ENCODE measurements at places on chromosomes 2 and 18.

GRCh38 chr2:12001621-12002020 lies 255.2 kb downstream of the LPIN1 start:
- DNase-seq, result no peak

DNA sequence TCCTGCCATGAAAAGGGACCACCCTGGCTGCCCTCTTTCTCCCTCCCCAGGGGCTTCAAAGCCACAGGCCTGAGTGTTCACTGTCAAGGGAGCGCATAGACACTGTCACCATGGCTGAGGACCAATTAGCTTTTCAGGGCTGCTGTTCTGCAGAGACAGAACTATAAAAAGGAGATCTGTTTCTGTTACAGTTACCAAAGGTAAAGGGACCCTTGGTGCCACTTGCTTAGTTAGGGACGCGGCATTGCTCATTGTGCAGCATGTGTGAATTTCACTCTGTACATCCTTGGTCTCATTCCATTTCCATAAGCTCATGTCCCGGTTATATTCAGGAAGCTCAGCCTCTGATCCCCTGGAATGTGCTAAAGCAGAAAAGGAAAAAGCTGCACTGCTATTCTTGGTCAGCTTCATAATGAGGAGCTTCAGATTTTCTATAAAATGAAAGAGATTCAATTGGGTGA lies 55.5 kb upstream of the RNF152 start:
- no peak for DNase-seq

GRCh38 chr2:229712136-229712535 lies 2.2 kb downstream of the DNER start:
- no peak for DNase-seq

GRCh38 chr2:237629739-237630138 lies 2.4 kb downstream of the LRRFIP1 start:
- DNase-seq, result no peak

- no peak for DNase-seq
These were observed 19.6 kb downstream of the CPLX4 start for GRCh38 chr18:59298871-59299270.

DNA sequence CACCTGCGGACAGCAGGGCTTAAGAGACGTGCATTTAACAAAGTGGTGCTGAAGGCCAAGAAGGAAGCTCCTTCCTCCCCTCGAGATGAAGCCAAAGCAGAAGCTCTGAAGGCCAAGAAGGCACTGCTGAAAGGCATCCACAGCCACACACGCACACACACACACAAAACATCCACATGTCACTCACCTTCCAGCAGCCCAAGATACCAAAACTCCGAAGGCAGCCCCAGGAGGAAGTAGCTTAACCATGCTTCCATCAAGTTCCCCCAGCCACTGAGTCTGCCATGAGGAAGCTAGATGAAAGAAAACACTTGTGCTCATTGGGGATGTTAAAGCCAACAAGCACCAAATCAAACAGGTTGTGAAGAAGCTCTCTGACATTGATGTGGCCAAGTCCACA lies 175.7 kb upstream of the POU3F3 start:
- DNase-seq, result no peak

GRCh38 chr2:172836347-172836821 lies 100.7 kb downstream of the RAPGEF4 start:
- no peak for DNase-seq

- DNase-seq, result no peak
These were observed 153.8 kb downstream of the MAP2 start for GRCh38 chr2:209577376-209578357.

DNA sequence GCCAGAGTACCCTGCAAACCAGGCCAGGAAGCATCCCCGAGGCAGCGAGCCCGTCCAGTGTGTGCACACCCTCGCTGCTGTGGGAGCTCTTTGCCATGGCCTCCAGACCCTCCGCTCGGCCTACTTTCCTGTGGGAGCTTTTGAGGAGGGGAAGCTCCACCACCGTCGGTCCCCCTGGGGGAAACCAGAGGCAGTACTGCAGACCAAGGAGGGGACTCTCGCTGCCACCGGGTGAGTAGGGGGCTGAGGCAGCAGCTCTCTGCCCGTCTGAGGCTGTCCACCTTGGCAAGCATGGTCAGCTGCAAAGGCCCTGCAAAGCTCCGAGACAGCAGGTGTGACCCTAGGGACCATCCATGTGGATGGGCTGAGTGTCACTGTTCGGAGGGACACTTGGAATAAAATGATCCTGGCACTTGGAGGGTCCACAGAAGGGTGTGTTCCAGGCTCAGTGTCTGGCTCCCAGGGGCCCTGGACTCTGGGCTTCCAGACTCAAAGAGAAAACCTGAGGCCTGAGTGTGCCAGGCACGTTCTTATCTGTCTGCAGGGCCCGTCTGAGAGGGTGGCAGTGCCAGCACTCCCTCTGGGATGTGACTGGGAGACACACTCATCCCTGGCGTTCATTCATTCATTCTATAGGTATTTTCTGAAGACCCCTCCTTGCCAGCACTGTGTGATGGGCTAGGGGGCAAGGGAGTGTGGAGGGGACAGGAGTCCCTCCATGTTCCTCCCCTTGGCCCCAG lies 282.8 kb upstream of the HS6ST1 start:
- DNase-seq, result no peak

GRCh38 chr18:51068105-51068504 lies 38.1 kb downstream of the SMAD4 start:
- no peak for DNase-seq

DNA sequence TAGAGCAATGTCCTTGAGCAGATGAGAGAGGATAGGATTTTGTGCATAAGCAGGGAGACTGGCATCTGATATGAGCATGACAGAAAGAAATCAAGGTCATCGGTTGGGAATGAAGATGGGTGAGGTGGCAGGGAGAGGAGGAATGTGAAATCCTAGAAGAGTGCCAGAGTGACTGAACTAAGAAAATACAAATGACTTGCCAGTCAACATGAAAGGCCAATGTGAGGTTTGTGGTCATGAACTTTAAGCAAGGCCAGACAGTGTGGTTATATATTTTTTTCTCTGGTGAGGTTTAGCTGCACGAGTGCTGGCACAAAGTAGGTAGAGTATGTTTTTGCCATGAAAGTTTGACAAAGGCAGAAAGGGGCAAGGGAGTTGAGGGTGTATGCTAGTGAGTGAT lies 21.2 kb downstream of the QPCT start:
- peak; percentile 5 for DNase-seq

DNA sequence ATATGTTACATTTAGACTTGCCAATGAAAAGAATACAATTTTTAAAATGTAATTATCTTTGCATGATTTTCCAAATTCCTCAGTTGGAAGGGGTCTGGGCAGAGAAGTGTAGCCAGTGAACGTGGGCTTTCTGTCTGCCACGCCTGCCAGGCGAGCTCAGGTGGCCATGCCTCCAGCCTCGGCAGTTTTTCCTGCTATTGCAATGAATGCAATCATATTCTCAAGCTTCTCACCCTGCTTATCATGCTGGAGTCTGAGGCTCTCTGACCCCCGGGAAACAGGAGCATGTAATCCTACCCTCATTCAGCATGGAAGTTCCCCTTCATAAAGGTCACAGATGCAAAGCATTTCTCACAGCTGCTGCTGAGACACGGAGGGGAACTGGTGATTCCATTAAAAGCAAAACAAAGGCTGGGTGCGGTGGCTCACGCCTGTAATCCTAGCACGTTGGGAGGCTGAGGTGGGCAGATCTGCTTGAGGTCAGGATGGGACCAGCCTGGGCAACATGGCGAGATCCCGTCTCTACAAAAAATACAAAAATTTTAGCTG lies 154.8 kb downstream of the MBP start:
- DNase-seq, result no peak

GRCh38 chr2:8550481-8550880 lies 131.4 kb upstream of the ID2 start:
- DNase-seq, result no peak

DNA sequence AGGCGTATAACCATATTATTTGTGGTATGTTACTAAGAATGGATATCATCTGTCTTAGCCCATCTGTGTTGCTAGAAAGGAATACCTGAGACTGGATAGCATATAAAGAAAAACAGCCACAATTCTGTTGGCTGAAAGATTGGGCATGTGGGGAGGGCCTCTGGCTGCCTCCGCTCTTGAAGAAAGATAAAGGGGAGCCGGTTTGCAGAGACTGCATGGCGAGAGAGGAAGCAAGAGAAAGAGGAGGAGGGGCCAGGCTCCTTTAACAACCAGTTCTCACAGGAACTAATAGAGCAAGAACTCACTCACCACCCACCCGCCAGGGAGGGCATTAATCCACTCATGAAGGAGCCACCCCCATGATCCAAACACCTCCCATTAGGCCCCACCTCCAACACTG lies 29.2 kb upstream of the UXS1 start:
- DNase-seq, result no peak

- peak; percentile 51 for DNase-seq
These were observed 7.0 kb upstream of the EPG5 start for GRCh38 chr18:45974088-45974536.

- no peak for DNase-seq
These were observed 32.0 kb downstream of the MGAT4A start for GRCh38 chr2:98698896-98699295.

DNA sequence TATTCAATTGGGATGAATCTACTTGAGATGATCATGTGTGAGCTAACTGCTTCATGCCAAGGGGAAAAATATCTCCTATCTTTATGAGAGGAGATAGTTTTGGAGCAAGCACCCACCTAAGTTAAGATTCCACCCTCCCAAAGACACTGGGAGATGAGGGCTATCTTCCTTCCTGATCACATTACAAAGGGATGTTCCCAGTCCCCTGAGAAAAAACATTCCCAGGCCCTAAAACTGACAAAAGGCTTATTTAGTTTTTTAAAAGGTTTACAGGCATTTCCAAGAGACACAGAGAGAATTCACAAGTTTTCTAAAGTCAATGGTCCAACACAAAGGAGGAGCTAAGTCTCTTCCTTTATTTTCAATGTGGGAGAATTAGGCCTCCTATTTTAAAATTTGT lies 401.5 kb downstream of the FBXO15 start:
- no peak for DNase-seq

- no peak for DNase-seq
These were observed 42.7 kb downstream of the CYP26B1 start for GRCh38 chr2:72104821-72105588.

DNA sequence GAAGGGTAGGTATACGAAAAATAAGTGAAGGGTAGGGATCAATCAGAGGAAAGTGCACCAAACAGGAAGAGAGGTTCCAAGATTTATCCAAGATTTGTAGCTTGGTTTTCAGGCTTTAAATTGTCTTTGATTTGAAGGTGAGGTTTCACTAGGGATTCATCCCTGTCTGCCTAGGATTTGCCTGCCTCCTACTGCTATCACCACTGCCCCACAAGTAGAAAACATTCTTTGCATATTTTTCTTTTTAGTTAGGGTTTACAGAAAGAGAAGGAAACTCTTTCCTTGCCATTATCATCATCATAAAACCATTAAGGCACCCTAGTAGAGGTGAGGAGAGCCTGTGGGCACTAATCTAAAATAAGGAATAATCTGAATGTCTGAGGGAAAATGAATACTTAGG lies 45.8 kb upstream of the TANC1 start:
- DNase-seq, result no peak

GRCh38 chr2:120279708-120280107 lies 27.1 kb downstream of the RALB start:
- no peak for DNase-seq

DNA sequence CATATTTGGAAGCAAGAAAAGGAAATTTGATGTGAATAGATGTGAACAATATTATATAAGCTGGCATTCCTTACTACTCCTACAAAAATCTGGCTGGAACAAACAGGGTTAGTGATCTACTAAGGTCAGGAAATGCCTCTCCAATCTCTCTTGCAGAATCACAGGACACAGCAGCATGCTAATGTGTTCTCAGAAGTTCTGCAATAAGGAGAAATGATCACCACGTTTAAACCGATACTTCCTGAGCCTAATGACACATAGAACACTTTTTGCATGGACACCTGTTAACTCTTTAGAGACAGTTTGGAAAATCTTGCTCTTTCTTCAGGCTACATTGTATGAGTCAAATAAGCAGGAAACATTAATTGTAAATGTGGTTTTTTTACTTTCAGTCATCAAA lies 89.6 kb upstream of the MAP3K20 start:
- no peak for DNase-seq

DNA sequence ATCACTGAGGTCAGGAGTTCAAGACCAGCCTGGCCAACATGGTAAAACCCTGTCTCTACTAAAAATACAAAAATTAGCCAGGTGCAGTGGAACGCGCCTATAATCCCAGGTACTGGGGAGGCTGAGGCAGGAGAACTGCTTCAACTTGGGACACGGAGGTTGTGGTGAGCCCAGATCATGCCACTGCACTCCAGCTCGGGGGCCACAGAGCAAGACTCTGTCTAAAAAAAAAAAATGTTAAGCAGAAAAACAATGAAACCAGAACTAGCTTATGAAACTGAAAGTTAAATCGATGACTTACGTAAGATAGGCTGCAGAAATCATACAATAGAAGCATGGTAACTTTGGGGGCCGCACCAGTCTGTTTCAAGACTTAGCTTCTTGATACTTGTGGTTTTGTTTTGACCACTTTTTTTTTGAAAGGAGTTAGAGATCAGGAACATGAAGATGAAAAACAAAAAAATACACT lies 6.2 kb upstream of the GPR155 start:
- no peak for DNase-seq

- no peak for DNase-seq
These were observed 36.6 kb upstream of the GATA6 start for GRCh38 chr18:22132763-22133162.

- no peak for DNase-seq
These were observed 16.6 kb upstream of the TTL start for GRCh38 chr2:112465382-112465781.

DNA sequence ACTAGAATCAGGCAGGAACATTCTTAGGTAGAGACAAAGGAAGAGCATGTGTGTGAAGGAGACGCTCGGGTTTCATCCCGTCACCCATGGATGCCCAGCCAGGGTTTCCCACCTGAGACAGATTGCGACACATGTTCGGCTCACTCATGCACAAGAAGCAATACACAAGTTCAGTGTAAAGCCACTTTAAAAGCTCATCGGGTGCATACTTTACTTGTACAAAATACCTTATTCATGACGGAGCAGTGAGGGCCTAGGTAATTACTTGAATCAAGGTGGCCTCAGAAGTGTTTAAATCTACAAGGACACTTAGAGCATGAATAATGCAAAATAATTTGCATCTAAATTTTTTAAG lies 42.0 kb downstream of the ZEB2 start:
- DNase-seq, result no peak

- no peak for DNase-seq
These were observed 131.3 kb downstream of the GFPT1 start for GRCh38 chr2:69255760-69256159.

- no peak for DNase-seq
These were observed 108.8 kb downstream of the KCTD1 start for GRCh38 chr18:26439537-26439936.
